Substantia nigra (tissue), 51 donors: ENCODE measurements at places on chromosomes 5 and 9.
A peak's percentile ranks its signal among the peaks of the same experiment; 100 is the strongest.

DNA sequence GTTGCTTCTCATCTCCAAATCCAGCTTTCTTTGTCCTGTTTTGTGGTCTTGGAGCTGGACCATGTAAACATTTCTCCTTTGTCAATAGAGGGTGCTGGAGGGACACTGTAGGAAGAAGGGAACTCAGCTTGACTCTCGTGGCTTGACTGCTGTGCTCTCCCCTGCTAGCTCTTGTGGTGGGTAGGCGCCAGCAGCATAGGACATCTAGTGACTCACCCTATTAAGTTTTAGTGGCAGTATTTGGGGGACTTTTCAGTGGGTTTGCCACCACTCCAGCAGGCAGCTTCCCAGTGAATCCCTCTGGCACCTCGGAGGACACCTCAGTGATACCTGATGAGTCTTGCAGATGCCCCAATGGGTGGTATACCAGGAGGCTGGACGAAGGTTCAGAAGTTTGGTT, 97.8 kb downstream of the TSSK1B start:
- peak; percentile 6 for DNase-seq

DNA sequence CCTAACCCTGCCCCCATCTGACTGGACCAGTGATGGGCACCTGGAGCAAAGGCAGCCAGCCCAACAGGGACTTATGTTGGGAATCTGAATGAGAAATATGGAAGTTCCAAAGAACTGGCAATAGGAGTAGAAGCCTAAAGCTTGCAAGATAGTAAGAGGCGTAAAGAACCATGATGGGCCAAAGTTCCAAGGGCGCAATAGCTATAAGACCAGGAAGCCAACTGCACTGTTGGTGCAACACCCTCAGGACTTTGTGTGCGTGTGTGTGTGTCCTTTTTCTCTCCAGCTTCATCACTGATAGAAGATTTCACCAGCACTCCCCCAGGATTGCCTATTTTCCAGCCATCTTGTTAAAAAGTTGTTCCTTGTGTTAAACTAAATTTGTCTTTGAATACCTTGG, 92.8 kb downstream of the ZNF608 start:
- DNase-seq, result no peak

DNA sequence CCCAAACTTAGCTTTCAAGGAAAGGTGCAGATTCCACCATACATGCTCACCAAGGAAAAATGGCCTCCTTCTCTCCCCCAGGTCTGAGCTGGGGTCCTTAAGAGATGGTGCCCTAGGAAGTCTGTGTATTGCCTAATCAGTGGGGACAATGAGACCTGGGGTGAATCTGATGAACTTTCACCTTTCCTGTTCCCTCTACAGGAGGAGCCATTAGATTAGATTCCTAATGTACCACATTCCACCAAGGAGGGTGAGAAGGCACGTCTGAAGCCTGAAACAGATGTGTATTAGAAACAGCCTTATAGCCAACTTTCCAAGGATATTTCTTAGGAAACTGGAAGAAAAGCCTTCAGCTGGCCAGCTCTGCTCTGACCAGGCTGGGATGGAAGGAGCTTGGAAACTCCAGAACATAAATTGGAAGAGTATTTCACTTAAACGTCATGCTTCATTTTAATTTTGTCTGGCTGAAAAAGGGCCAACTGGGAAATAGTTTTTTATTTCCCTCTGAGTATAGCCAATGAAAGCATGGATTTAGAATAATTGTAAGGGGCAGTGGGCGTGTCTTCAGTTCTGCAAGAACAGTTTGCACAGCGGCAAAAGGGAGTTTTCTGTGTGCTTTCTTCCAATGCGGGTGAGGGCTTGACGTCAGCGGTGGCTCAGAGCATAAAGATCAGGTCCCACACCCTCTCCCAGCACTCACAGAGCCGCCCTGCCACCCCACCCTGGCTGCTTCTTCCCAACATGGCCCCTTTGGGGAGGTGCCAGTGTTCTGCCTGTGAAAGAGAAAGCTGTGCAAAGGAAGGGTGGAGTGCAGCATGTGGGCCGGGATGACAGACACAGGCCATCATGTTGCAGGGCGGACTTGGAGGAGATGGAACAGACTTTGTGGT, 210.9 kb downstream of the ESM1 start:
- DNase-seq, result no peak

DNA sequence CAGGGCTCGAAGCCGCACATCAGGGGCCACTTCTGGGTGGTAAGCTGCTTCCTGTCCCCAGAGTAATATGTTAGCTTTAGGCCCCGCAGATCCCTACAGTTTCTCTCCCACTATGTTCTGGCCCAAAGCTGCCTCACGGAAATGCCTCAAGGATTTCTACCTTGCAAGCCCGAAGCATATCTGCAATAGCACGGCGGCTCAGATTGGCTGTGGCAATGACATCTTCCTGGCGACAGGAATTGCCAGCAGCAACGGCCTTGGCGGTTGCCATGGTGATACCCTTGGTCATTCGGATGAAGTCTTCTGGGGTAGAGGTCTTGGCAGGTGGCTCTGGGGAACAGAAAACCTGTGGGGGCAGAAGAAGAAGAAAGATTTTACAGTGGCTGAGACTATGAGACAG, 10.3 kb upstream of the TPM2 start:
- peak; percentile 11 for DNase-seq

DNA sequence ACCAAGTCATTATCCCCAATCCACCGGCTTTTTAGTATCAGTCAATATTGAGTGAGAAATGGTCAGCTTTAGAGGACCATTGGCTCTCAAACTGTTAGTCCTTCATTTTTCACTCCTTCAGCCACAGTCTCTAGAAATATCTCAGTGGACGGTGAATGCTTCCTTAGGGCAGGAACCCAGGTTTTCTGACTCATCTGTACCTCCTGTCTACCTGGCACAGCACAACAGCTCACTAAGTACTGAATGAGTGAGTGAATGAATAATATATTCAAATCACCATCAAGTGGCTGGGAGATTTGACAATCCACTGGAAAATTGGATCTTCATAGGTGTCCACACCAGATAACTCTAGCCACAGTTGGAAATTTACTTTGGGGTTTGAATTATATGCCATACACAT, 609.5 kb upstream of the CLINT1 start:
- DNase-seq, result no peak

DNA sequence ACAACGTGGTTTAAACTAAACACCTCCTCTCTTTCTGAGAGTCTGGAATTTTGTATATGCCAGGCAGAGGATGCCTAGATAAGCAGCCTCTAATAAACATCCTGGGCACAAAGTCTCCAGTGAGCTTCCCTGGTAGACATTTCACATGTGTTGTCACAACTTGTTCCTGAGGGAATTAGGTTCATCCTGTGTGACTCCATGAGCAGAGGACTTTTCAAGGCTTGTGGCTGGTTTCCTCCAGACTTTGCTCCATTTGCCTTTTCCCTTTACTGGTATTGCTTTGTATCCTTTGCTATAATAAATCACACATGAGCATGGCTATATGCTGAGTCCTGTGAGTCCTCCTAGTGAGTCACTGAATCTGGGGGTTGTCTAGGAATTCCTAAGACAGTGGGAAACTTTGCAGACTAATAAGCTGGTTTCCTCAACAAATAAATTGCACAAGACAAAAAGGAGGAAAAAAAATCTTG, 77.4 kb downstream of the NR2F1-AS1 start:
- no peak for DNase-seq

- no peak for DNase-seq
These were observed 37.6 kb downstream of the ELL2 start for GRCh38 chr5:95923918-95924544.

DNA sequence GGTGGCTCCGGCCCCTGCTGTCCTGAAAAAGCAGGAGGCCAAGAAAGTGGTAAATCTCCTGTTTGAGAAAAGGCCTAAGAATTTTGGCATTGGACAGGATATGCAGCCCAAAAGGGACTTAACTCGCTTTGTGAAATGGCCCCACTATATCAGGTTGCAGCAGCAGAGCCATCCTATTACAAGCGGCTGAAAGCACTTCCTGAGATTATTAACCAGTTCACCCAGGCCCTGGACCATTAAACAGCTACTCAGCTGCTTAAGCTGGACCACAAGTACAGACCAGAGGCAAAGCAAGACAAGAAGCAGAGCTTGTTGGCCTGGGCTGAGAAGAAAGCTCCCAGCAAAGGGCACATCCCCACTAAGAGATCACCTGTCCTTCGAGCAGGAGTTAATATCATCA, 89.7 kb downstream of the MLLT3 start:
- DNase-seq, result no peak

DNA sequence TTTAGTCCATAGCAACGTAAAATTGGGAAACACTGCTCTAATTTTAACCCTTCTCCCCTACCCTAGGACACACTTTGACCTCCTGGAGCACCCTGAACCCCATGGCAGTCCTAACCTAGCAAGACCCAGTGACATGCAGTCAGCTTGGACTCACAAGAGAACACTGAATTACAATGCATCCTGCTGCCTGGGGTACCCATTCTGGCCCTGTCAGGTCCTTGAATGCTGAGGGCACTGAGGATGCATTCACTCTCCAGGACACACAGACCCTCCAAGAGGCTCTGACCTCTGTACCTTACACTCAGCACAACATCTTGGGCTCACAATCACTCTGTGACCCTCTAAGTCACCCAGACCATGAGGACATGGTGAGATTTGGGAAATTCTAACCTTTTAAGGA, 1.8 kb upstream of the PROP1 start:
- no peak for DNase-seq

DNA sequence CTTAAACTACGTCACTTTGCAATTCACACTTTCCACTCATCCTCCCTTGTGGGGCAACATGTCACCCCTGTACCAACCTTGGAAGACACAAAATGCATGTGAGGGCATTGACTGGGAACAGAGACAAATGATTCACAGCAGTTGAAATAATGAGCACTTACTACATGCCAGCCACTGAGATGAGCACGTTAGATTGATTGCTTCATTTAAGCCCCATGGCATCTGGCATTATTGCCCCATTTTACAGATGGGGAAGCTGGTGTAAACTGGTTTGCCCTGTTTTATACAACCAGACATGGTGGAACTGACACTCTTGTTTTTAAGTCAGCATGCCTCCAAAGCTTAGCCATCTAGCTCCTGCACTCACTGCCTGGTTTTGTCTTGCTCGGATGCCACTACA, 204.7 kb downstream of the PAPPA start:
- DNase-seq, result no peak

DNA sequence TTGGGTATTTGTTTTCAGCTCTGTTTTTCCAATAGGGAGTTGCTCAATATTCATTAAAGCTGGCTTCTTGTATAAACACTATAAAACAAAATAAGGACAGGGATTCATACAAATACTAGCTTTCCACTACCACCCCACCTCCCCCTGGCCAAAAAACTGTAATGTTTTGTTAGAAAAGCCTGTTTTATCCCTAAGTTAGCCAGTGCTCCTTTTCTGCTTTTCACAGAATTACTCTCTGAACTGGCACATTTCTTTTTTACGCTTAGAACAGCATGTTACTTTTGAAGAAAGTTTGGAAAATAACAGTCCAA, 147.4 kb upstream of the DMRT1 start:
- DNase-seq, result no peak

DNA sequence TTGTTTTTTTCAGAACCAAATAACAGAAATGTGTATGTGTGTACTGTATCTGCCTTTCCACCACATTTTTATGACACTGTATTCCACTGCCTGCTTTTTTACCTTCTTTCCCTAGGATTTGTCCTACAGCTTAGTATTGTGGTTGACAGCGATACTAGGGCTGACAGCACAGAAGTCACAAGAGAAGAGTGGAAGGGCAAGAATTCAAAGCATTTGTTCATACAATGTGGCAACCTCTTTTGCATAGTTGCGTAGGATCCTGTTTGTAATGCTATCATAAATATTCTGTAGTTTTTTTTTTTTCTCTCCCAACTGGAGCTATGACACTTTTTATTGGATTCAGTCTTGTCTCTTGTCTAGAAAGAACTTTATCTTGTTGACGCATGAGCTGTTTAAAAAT, 5.6 kb upstream of the BNIP1 start:
- DNase-seq, result no peak

DNA sequence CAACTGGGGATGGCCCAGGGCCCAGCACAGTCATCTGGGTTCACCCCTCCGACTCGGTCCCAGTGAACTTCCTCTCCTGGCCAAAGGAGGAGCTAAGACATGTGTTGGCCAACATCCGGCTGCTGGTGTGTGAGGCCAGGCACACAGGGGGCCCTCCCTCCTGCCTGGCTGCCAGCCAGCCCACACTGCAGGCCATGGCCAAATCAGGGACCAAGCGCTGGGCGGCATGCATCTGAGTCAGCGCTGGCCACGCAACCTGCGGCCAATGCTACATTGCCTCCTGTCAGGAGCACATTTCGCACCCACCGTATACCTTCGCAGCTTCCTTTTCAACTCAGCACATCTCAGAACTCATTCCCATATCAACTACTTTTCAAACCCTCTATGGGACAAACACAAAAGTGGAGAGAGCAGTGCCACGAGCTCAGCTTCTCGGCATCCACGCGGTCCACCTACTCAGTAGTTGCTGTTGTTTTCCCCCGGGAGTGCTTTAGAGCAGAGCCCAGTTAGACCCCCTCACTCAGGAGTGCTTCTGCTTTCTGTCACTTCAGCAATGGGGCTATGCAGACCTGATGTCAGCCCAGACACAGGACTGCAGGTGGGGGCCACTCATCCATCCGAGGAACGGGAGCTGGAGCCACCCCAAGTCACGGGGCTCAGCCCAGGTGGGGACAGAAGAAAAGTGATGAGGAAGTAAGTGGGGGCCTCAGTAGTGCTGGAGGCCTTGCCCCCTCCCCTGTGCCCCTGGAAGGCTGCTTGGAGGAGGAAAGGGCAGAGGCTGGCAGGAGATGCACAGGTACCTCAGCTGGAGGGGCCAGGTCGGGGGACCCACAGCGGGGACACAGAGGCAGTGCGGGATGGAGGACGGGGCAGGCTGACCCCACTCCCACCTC, 13.9 kb downstream of the NINJ1 start:
- peak; percentile 87 for DNase-seq

- DNase-seq, result no peak
These were observed 54.7 kb downstream of the DPYSL3 start for GRCh38 chr5:147454996-147455677.

- DNase-seq, result no peak
These were observed 66.5 kb downstream of the F2RL2 start for GRCh38 chr5:76556511-76557221.

GRCh38 chr5:173487300-173487699, 129.2 kb downstream of the BOD1 start:
- DNase-seq, result no peak

DNA sequence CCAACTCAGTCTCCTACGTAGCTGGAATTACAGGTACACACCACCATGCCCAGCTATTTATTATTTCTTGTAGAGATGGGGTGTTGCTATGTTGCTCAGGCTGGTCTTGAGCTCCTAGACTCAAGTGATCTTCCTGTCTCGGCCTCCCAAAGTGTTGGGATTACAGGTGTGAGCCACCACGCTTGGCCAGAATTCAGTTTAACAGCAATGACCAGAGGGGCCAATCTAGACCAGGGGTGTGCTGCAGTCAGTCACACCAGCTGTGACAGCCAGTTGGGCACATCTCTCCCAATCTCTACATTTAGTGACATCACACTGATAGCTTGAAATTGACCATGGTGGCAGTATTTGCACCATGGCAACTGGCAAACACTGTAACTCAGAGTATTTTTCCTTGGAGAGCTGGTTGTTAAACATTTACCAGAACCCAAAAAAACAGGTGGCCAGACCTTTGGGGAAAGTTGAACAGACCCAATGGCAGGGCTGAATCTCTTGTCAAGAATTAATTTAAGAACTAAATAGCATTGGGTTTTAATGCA, 67.7 kb upstream of the UBTD2 start:
- DNase-seq, result no peak
